ENCODE measurements at places on chromosomes 11 and 22. TPM values are rescaled to one million over a fixed set of nuclear protein-coding genes. Genes with fewer than 3 reads are reported as not detected.

- DNase-seq: no peak
Measured at GRCh38 chr22:30438559-30438958, 13.0 kb downstream of the MTFP1 start.

GRCh38 chr22:47324435-47324990 lies 562.1 kb downstream of the TBC1D22A start:
- DNase-seq: no peak

GRCh38 chr11:56089697-56090096 lies 3.4 kb upstream of the OR8I2 start:
- DNase-seq: peak; percentile 47

- DNase-seq: peak; percentile 67
Measured at GRCh38 chr11:6755303-6755952, 16.3 kb downstream of the OR2AG2 start.

GRCh38 chr11:57761301-57762234 lies at the start of gene CTNND1:
Gene CTNND1, plus strand, starts transcription at chr11:57761802. Its CDS starts 29,677 bp downstream, at chr11:57791479.
- peak; percentile 96 for DNase-seq

- peak; percentile 35 for DNase-seq
Measured at GRCh38 chr11:34916843-34917770, 689 bp downstream of the PDHX start.

DNA sequence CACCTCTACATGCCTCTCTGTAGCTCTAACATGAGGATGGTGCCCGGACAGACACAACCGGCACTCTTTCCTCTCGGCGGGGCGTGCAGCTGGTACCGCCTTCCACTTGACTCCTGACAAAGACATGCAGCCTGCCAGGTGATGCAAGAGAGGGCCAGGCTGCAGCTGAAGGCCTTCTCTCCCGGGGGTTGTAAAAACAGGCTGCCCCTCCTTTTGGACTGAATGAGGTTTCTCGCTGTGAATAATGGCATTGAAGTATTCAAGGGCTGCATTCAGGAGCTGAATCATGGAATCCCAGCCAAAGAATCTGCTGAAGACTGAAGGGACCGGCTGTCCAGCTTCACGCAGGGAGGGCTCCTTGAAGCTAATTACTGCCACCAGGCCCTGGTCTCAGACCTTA lies 110.9 kb downstream of the GALNT18 start:
- DNase-seq: peak; percentile 50

DNA sequence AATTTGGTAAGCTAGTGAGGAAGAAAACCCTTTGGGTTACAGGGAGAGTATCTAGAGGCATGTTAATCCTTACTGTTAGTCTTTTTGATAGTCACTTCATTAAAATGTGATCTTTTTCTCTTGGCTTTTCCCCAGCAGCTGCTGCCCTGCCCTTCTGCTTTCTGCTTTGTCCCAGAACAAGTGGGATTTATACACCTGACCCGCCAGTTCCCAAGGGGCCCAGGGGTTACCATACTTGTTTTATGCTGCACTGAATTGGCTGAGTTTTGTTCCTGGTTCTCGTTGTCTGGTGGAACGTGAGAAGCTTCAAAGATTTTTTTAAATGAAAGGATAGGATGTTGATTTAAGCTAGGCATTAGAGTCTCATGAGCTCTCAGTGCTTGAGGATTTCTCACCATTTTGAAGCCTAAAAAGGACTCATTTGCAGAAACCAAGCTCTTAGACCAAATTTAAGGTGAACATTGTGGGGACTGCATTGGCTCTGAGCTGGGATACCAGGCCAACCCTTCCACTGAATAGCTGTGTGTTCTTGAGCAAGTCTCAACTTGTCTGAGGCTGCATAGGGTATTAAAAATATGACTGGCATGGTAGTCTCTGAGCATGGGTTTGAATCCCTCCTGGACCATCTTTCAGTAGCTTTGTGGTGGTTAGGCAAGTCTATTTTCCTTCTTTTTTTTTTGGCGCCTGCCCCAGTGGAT lies 6.6 kb downstream of the LIMK2 start:
- DNase-seq: no peak

- DNase-seq: no peak
Measured at GRCh38 chr11:131889146-131889577, 518.7 kb downstream of the NTM start.

Gene HTR3B
- total RNA-seq: 0.24 TPM

Gene TIGD3
- 0.88 TPM for total RNA-seq
